ENCODE measurements at places on chromosomes 6 and 20.

DNA sequence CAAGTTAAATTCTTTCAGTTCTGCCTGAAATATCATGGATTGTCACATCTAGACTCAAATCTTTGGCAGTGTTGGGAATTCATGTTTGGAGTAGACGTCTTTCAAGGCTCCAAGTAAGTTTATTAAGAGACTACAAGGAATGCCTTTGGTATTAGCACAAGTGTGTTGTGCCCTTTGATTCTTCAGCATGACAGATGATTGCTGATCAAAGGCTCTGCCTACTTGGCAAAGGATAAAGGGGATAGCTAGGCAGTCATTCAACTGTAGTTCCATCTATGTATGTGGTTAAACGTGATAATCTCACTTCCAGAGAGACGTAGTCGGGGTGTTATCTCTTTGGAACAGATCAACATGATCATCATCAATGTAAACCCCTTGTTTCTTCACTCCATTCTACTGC lies 86.2 kb downstream of the SPTLC3 start:
- DNase-seq = no peak

DNA sequence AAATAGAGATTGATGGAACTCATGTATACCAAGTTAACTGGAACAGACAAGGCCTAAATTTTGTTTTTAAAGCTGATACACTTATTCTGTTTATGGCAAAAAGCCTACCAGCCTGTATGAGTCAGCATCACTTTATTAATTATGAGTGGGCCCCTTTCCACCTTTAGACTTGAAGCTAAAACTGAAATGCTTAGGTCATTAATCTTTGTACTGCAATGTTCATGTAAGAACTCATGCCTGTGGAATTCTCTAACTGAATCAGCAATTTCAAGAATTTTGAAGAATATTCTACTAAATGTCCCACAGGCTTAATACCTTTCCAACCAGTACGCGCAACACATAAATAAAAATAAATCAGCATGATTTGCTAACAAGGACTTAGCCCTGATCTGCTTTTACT lies 140.2 kb upstream of the PHACTR1 start:
- peak; percentile 30 for DNase-seq

DNA sequence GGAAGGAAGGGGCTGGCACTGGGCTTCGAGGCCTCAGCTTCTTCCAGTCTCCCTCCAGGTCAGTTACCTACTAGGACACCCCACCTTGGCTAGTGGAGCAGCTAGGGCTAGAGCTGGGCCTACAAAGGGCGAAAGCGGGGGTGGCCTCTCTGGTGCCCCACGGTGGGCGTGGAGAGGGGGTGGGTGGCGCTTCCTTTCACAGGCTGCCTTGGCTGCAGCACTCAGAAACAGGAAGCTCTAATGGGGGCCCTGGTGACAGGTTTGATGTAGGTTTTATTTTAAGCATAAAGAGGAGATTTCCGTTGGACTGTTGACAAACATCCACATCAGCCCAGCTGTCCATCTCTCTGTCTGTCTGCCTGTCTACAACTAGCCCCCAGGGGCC lies 13.4 kb downstream of the FAM110A start:
- DNase-seq = no peak

DNA sequence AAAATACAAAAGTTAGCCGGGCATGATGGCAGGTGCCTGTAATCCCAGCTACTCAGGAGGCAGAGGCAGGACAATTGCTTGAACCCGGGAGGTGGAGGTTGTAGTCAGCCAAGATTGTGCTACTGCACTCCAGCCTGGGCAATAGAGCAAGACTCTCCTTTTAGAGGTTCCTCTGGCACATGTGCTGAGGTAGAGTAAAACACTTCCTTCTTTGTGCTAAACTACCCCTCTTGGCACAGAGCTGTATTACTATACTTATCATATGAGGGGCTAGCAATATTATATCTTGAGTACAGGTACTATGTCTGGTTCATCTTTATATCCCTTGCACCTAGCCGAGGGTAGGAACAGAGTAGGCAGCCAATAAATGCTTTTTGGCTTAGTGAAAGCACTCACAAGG lies 40.2 kb upstream of the SAMHD1 start:
- DNase-seq = no peak

DNA sequence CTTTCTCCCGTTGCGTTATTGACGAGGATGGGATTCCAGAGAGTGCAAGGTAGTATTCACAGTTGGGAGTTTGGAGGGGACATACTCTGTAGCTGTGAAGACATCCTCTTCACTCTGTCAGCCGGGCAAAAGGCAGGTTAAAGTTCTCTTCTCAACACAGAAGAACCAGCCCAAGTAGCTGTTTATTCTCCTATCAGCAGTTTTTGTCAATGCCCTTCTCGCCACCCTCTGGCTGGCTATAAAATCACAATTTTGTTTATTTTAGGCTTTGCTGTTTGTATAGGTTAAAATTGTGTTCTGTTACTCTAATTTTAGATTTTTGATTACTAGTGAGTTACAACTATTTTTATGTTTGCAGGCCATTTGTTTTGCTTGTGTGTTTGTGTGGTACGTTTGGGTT lies 37.9 kb upstream of the MAS1 start:
- DNase-seq = no peak

DNA sequence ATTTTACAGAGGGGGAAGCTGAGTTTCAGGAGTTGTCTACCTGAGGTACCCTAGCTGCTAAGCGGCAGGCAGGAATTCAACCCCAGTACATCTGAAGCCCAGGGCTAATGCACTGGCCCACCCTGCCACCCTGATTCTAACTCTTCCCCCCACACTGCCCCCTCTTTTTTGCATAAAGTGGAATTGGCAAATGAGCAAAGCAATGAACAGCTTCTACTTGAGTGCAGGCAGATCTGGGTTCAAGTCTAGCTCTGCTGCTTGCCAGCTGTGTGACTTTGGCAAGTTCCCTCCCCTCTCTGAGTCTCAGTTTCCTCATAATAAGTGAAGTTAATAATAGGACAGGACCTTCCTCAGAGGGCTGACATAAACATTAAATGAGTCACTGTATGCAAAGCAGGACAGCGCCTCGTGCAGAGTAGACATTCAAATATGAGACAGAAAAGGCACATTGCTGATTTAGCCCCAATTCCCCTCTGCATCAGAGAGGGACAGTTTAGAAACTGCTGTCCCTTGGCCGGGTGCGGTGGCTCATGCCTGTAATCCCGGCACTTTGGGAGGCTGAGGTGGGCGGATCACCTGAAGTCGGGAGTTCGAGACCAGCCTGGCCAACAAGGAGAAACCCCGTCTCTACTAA lies 4.7 kb downstream of the ADA start:
- no peak for DNase-seq

GRCh38 chr20:12044969-12045368 lies 127.3 kb downstream of the BTBD3 start:
- no peak for DNase-seq

GRCh38 chr6:105808571-105808970 lies 277.6 kb upstream of the PRDM1 start:
- no peak for DNase-seq

DNA sequence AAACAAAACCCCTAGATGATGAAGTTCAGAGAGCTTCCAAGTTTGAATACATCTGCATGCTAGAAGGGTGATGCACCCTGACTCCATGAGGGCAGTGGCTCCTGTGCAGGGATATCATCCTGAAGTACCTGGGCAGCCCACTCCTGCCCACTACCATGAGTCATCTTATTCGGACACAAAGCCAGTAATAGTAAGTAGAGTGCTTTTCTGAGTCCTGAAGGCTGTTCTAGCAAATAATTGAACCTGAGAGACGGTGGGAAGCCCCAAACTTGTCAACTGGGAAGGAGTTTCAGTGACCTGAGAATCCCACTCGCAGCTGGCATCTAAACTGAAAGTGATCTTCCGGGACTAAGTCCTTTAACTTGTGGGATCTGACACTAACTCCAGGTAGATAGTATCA lies 152.9 kb upstream of the COL21A1 start:
- no peak for DNase-seq

DNA sequence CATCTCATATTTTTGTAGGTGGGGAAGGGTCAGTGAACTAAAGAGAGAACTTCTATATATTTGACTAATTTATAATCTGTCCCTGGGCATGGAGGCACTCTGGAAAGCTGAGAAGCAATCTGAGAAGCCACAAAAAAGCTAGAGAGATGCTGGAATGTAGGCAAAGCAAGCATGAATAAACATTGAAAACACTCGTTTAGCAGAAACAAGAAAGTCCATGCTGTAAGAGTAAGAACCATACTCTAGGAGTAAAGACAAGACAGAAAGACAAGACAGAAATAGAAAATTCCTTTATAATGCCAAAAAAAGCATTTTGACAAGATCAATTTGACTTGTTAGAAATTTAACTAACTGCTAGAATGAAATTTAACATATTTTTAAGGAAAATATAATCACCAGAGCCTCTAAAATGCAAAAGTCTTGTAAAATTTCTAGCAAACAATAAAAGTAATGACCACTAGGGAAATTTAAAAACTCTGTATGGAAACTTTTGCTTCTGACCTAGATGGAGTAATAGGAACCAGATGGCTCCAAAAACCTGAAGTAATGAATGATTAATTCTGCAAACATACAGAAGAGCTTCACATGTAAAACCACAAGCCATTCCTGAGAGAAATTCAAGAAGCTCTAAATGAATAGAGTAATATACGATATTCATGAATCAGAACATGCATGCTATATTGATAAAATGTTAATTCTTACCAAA lies 625.7 kb upstream of the PTCHD4 start:
- DNase-seq = no peak

DNA sequence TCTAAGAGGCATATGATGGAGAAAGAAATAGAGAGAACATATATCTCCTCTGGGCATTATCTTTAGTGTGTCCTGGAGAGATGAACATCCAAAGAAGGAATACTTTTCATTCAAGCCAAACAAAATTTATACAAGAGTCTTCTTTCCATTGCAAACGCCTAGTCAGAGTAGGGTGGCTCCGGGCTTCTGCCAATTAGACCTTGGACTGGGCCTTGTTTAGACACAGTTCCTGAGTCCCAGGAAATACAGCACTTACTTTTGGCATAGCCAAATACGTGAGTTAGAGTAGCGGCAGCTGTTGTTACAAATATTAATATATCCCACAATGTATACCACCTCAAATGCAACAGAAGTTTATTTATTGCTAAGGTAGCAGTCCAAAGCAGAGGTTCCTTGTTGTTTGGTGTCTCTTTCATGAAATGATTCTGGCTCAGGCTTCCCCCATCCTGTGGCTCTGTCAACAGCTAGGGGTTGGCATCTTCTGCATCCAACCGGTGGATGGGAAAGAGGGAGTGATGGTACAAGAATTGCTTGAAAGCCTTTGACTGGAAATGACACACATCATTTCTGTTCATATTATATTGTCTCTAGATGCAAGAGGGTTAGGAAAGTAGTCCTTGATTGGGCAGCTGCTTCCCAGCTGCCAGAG lies 148.0 kb upstream of the SPACA1 start:
- no peak for DNase-seq

DNA sequence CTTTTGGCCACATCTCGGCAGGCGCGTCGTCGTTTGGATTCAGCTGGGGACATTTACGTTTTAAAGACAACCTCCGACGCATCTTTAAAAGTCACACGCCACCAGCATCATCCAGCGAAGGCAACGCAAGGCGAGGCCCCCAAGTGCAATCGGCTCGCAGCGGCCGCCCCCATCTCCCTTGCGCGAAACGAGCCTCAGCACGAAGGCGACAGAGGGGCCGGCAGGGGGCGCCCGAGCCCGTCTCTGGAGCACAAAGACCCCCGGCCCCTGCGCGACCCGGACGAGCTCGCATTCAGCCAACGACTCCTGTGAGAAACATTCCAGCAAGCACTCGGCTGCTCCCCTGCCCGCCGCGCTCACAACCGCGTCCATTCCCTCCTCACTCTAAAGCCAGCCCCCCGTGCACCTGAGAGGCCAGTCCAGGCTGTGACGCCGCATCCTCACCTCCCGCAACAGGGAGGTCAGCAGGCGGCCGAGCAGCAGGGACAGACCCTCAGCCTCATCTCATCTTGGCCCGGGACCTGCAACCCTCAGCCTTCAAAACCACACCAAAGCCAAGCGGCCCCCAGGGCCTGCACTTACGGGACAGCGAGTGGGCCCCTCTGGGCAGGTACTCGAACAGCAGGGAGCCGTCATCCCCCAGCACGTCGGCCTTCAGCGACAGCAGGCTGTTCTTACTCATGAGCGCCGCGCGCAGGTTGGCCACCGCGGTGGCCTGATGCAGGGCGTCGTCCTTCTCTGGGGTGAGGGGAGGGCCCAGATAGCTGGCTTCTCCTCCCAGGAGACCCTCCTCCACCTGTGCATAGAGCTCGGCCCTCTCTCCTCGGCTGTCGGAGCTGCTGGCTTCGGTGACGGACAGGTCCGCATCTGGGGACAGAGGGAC lies 35.8 kb downstream of the SLC2A4RG start:
- DNase-seq = no peak

DNA sequence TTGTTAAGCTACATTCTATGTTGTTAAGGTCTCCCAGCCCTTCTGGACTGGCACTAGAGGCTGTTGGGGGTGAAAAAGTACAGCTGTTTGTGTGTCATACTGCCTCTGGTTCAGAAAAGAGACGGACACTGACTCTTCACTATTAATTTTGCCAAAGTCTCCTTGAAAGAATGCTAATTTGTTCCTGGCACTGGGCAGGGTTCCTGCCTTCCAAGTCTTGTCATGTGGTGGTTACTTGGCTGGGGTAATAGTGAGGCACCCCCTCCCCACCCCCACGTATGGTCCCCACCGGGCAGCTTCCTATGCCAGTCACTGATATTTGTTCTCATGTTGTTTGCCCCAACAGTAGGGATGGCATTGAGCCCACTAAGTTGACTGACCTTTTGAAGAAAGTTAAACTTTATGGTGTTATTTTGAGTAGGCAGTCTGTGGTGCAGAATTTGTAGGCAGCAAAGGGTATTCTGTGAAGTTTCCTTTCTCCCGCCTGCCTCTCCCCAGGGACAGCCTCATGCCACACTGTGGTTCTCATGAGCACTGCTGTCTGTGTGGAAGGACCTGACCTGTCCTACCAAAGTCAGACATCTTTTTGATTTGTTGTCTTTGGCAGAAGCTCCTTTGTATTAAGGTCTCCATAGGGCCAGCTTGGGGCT lies 8.7 kb downstream of the CDS2 start:
- DNase-seq = no peak

GRCh38 chr6:155497273-155497672 lies 41.6 kb upstream of the NOX3 start:
- no peak for DNase-seq
